ENCODE measurements at places on chromosomes 11 and 22. TPM values are rescaled to one million over a fixed set of nuclear protein-coding genes. Genes with fewer than 3 reads are reported as not detected.

Gene TMEM121B
- under 0.01 TPM for total RNA-seq

Gene AGBL2
- 1.6 TPM for total RNA-seq

Gene TEX12
- total RNA-seq = 0.13 TPM

Gene IFTAP
- total RNA-seq = 41.5 TPM

Gene OR10A5
- not detected for total RNA-seq

Gene OR8D1
- total RNA-seq = not detected

Gene SCN4B
- total RNA-seq = not detected

Gene TIGD3
- total RNA-seq = not detected

Gene JHY
- total RNA-seq = 1.1 TPM

Gene IL10RA
- not detected for total RNA-seq

Gene RAB39A
- not detected for total RNA-seq

Gene HPX
- total RNA-seq = 1.4 TPM

Gene TRIM49C
- total RNA-seq = not detected

Gene PRR33
- not detected for total RNA-seq

Gene SPON1
- total RNA-seq = 4.6 TPM

Gene DEPDC5
- 10.6 TPM for total RNA-seq

Gene SNX32
- total RNA-seq = 0.37 TPM

Gene XBP1
- total RNA-seq = 154 TPM
